B cell (primary cell): ENCODE measurements at places on chromosomes 12 and 14.

GRCh38 chr14:69038455-69039287 is 59.6 kb upstream of the ACTN1 start:
- H3K36me3 ChIP-seq, result no peaks in the 10 kb centered on the region
- DNase-seq, result no peak
- H3K4me3 ChIP-seq, result no peak overlapping the region
- peaks cover 37% of the 10 kb centered on the region for H3K27me3 ChIP-seq

GRCh38 chr14:96634481-96634880 is 132.3 kb downstream of the PAPOLA start:
- H3K36me3 ChIP-seq, result no peaks in the 10 kb centered on the region
- H3K27me3 ChIP-seq, result no peaks in the 10 kb centered on the region
- no peak overlapping the region for H3K4me3 ChIP-seq
- H3K4me1 ChIP-seq, result no peaks in the 10 kb centered on the region
- H3K27ac ChIP-seq, result no peak overlapping the region

DNA sequence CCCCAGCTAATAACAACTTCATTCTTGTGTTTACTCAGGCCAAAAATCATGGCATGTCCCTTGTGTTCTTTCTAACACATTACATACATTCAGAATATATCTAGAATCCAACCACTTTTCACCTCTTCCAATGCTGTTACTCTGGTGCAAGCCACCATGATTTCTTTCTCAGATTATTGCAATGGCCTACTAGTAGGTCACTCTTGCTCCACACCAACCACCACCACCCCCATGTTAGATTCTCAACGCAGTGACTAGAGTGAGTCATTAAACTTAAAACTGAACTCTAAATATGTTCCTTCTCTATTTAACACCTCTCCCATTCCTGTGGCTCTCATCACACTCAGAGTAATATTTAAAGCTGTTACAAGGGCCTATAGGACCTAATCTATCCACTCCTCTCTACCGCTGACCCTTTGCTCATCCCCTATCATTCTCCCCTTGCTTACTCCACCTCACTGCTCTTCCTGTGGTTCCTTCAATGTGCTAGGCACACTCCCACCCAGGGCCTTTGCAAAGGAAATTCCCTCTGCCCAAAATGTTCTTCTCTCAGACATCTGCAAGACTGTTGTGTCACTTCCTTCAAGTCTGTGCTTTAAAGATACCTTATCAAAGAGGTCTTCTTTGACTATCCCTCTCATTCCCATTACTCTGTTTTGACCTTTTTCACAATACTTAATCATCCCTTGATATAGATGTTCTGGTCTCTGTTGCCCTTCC is 6.6 kb downstream of the RTN1 start:
- no peak for DNase-seq
- H3K4me3 ChIP-seq, result no peak overlapping the region
- no peaks in the 10 kb centered on the region for H3K36me3 ChIP-seq
- H3K27ac ChIP-seq, result no peak overlapping the region

DNA sequence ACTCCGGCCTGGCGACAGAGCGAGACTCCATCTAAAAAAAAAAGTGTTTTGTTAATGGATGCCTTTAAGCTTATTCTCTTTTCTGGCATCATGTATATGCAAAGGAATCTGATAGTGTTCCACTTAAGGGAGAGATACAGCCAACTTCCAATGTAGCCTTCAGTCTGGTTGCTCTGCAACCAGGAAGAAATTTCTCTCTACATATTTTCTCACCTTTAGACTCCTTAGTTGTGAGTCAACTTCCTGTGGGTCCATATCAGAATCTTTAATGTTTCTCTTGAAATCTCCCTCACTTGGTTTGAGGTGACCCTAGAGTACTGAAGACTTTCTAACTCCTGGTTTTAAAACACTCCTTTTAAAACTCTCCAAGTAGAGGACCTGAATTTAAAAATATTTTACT is 340.4 kb downstream of the SLC6A15 start:
- no peaks in the 10 kb centered on the region for H3K4me1 ChIP-seq
- no peak for DNase-seq
- H3K27me3 ChIP-seq, result no peaks in the 10 kb centered on the region
- no peaks in the 10 kb centered on the region for H3K36me3 ChIP-seq

DNA sequence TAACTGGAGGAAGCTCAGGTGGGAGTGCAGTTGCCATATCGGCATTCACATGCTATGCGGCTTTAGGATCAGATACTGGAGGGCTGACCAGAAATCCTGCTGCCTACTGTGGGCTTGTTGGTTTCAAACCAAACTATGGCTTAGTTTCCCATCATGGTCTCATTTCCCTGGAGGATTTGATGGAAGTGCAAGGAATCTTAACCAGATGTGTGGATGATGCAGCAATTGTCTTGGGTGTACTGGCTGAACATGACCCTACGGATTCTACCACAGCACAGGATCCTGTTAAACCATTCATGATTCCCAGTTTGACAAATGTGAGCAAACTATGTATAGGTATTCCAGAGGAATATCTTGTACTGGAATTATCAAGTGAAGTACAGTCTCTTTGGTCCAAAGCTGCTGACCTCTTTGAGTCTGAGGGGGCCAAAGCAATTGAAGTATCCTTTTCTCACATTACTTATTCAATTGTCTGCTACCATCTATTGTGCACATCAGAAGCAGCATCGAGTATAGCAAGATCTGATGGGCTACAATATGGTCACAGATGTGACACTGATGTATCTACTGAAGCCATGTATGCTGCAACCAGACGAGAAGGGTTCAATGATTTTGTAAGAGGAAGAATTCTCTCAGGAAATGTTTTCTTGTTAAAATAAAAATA is 42.9 kb downstream of the RALGAPA1 start:
- H3K4me3 ChIP-seq, result no peak overlapping the region
- no peaks in the 10 kb centered on the region for H3K4me1 ChIP-seq
- no peaks in the 10 kb centered on the region for H3K27me3 ChIP-seq
- no peak for DNase-seq
- no peak overlapping the region for H3K27ac ChIP-seq

DNA sequence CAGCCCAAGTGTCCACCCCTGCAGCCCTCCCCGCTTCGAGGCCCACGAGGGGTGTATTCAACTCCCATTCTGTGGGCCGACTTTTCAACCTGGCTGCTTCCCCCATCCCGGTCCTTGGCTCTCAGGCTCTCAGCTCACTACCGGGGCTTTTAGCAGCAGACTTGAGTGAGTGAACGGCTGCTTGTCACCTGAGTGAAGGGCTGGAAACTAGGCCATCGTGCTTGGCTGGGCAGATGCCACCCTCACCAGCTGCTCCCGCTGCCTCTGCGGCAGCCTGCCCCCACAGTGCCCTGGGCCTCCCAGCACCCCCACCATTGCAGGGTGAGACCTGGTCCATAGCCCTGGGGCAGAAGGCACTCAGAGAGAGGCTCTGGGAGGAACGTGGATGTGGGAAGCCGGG is 59.9 kb downstream of the SLC6A12 start:
- no peak overlapping the region for H3K27ac ChIP-seq
- no peaks in the 10 kb centered on the region for H3K27me3 ChIP-seq
- no peaks in the 10 kb centered on the region for H3K36me3 ChIP-seq
- no peaks in the 10 kb centered on the region for H3K4me1 ChIP-seq
- H3K4me3 ChIP-seq, result no peak overlapping the region

DNA sequence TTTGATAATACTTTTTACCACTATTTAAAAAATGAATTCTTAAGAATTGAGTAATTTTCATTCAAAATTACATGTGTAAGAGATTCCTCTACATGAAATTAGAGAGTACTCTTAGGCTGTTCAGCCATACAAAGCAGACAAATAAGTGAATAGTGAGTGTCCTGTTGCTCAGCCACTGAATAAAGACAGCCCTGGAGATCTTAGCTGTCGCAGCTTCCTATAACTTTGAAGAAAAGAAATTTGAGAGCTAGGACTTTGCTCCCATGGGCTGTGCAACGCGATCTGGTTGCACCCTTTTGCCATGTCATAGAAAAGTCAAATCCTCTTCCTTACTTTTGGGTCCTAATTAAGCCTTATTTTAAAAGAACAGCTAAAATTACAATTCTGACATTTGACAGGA is 40.9 kb upstream of the LRIG3 start:
- no peak overlapping the region for H3K4me3 ChIP-seq
- H3K4me1 ChIP-seq, result no peaks in the 10 kb centered on the region
- DNase-seq, result no peak
- no peaks in the 10 kb centered on the region for H3K36me3 ChIP-seq
- no peak overlapping the region for H3K27ac ChIP-seq

DNA sequence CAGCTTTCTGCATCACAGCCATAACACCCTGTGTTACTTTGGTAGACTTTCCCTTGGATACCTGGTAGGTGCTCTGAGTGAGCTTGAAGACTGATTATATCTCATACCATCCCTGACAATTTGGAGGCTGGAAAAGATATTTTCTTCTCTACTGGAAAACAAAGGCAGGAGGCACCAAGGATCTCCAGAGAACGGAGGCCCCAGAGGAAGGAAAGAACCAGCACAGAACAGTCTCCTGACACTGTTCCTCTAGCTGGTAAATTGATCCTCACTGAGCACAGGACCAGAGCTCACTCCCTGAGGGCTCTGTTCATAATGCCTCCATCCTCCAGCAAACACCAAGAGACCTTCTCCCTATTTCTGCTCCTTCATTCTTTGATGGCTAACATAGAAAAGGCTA is at the start of gene OR11G2:
OR11G2 (plus strand) TSS at position 301 of the 400 bp plus-strand sequence. CDS start 6,542 bp downstream, outside the sequence.
- H3K27ac ChIP-seq, result no peak within 1 kb of the TSS
- H3K36me3 ChIP-seq, result no peaks in the 10 kb centered on the region
- no peaks in the 10 kb centered on the region for H3K27me3 ChIP-seq
- no peak within 1 kb of the TSS for H3K4me3 ChIP-seq
- no peaks in the 10 kb centered on the region for H3K4me1 ChIP-seq

DNA sequence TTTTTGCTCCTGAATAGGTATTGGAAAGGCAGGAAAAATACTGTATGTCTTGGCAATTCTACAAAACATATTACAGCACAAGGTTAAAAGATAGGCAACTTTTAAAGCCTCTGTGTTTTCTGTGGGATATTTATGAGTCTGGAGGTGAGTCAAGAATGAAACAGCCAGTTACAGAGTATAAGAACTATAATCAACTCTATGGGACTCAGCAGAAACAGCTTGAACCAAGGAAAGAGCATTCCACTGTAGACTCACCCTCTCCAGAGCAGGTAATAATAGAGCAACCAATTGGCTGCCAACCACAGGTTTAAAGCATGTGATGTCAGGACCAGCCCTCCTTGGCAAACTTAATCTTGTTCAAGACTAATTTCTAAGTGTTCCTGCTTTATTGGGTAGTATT is 100.5 kb upstream of the MDM1 start:
- no peak overlapping the region for H3K27ac ChIP-seq
- DNase-seq, result no peak
- H3K27me3 ChIP-seq, result no peaks in the 10 kb centered on the region
- no peaks in the 10 kb centered on the region for H3K4me1 ChIP-seq
- H3K36me3 ChIP-seq, result no peaks in the 10 kb centered on the region
- H3K4me3 ChIP-seq, result no peak overlapping the region

DNA sequence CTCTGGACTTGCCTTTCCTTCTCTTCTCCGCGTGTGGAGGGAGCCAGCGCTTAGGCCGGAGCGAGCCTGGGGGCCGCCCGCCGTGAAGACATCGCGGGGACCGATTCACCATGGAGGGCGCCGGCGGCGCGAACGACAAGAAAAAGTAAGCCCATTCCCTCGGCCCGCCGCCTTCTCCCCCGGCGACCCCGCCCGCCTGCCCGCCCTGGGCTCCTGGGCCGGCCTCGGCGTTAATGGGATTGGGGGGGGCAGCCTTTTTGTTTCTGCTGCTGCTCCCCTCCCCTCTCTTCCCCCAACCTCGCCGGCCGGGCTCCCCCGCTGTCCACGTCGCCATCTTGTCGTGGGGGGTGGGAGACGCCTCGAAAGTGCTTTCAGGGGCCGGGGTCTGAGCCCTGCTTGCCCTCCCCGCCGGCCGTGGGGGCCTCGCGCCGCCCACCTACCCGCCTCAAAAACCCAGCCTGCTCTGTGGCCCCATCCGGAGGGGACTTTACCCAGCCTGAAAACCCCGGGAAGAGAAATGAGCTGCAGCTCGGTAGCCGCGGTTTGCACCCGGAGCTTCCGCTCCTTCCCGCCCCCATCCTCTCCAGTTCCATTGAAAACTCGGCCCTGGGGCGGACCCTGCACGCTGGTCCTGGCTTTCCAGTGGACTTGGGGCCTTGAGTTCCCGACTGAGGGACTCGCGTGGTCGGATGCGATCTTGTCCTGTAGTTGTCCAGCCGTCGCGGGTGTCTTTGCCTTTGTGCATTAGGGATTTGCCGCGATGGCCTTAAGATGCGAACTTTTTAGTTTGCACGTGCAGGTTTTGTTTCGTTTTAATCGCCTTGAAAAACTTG is 598 bp downstream of the HIF1A start:
- H3K27me3 ChIP-seq, result no peaks in the 10 kb centered on the region
- H3K36me3 ChIP-seq, result no peaks in the 10 kb centered on the region
- H3K27ac ChIP-seq, result peak overlapping the region; percentile 94
- H3K4me1 ChIP-seq, result peaks cover 26% of the 10 kb centered on the region
- H3K4me3 ChIP-seq, result peak overlapping the region; percentile 98
- DNase-seq, result peak; percentile 61

- peaks cover 36% of the 10 kb centered on the region for H3K4me1 ChIP-seq
- H3K27ac ChIP-seq, result no peak overlapping the region
- no peak overlapping the region for H3K4me3 ChIP-seq
- H3K27me3 ChIP-seq, result no peaks in the 10 kb centered on the region
- no peak for DNase-seq
Measured at GRCh38 chr12:112218150-112218549, 92.8 kb downstream of the TRAFD1 start.

DNA sequence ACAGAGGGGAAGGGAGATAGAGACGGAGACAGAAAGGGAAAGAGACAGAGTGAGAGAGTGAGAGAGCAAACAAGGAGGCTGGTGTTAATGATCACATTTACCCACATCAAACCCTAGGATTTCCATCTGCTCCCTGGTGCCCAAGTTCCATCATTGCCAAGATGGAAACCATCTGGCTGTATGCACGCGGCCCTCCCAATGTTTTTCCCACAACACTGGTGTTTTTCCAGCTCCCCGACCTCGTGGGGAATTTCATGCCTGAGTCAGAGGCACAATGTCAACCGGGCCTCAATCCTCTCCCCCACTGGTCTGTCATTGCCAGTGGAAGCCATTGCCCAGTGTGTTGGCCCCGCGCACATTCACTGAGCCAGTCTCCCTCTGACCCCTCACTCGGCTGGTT is 19.9 kb upstream of the BDKRB2 start:
- H3K27ac ChIP-seq, result no peak overlapping the region
- H3K27me3 ChIP-seq, result no peaks in the 10 kb centered on the region
- H3K4me3 ChIP-seq, result no peak overlapping the region
- no peaks in the 10 kb centered on the region for H3K4me1 ChIP-seq
- H3K36me3 ChIP-seq, result no peaks in the 10 kb centered on the region

GRCh38 chr12:54824402-54824801 is 29.9 kb upstream of the MUCL1 start:
- no peak overlapping the region for H3K27ac ChIP-seq
- no peak overlapping the region for H3K4me3 ChIP-seq
- H3K4me1 ChIP-seq, result no peaks in the 10 kb centered on the region
- DNase-seq, result no peak
- H3K36me3 ChIP-seq, result no peaks in the 10 kb centered on the region

GRCh38 chr12:50734409-50735263 is 29.3 kb upstream of the ATF1 start:
- H3K27ac ChIP-seq, result no peak overlapping the region
- no peaks in the 10 kb centered on the region for H3K4me1 ChIP-seq
- H3K36me3 ChIP-seq, result peaks cover 88% of the 10 kb centered on the region
